ENCODE measurements at places on chromosomes 6 and 20. TPM values are rescaled to one million over a fixed set of nuclear protein-coding genes. Genes with fewer than 3 reads are reported as not detected.

CLPSL1 gene
- 1.1 TPM for polyA plus RNA-seq

SENP6 gene
- polyA plus RNA-seq = 113 TPM

ADRM1 gene
- 47.5 TPM for polyA plus RNA-seq

MCCD1 gene
- 14.9 TPM for polyA plus RNA-seq

Data from right renal pelvis (tissue), 4 donors.